GM20000 (cell line): ENCODE measurements at places on chromosomes 7 and 10.
A peak's percentile ranks its signal among the peaks of the same experiment; 100 is the strongest.

DNA sequence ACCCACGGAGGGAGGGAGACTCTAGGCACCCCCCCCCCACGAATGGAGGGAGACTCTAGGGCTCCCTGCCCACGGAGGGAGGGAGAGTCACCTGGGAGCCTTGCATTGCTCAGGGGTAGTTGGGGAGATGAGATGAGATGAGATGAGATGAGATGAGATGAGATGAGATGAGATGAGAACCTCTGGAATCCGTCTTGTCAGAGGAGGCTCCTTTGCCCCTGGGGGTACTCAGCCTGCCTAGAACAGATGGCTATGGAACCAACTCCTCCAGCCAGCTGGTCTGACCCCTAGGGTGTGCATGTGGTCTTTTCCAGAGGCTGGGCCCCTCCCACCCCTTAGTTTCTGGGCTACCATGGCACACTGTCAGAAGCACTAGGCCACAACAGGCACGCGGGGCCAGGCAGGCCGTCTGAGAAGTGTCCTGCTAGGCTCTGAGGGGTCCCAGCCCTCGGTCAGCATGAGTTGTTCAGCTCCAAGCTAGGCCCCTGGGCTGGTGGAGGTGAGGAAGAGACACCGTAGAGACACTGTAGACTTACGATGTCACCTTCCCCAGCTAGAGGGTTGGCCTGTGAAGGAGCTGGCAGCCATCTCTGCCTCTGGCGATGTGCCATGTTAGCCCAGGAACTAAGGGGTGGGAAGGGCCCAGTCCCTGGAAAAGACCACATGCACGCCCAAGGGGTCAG lies 8.8 kb downstream of the TSPAN15 start:
- DNase-seq: no peak

GRCh38 chr7:55325371-55325792 lies 39.8 kb upstream of the LANCL2 start:
- no peak for DNase-seq

- no peak for DNase-seq
These were observed 15.0 kb upstream of the ARMC3 start for GRCh38 chr10:22912763-22913384.

DNA sequence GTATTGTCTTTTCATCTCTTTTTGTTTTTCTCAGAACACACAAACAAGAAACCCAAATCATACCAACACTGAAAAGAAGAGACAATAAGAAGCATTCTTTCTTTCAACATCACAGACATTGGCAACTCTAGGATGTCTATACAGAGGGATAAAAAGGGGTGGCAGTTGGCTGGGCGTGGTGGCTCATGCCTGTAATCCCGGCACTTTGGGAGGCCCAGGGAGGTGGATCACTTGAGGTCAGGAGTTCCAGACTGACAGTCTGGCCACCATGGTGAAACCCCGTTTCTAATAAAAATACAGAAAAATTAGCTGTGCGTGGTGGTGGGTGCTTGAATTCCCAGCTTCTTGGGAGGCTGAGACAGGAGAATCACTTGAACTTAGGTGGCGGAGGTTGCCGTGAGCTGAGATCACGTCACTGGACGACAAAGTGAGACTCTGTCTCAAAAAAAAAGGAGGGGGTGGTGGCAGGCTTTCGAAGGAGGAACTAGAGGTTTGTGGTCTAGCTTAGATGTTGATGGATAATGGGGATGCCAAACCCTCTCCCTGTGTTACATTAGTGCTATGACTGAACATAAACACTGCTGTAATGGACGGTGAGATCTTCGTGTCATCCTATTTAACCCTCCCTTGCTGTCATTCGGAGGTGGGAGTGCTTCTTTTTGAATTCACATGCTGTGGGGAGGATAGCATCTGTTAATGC lies 9.4 kb downstream of the CNNM2 start:
- DNase-seq: no peak

DNA sequence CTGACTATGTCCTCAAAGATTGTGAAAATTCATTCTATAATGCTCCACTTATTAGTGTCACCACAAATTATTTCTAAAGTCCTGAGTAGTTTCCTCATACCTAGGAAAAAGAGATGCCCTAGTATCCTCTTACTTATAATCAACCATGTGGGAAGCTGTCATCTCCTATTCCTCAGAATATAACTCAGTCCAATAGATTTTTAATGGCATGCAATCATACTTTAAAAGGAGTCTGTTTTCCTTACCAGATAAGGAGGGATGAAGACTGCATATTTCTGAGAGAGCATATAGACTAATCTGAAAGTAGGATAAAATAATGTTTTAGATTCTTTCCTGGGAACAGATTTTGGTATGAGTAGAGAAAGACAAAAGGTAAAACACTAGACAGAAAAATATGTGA lies 727.7 kb upstream of the GRM3 start:
- no peak for DNase-seq

GRCh38 chr10:64283621-64284020 lies 762.4 kb downstream of the REEP3 start:
- DNase-seq: no peak

GRCh38 chr7:116512520-116513188 lies 12.2 kb upstream of the CAV1 start:
- DNase-seq: no peak

- no peak for DNase-seq
These were observed 15.9 kb downstream of the CPA5 start for GRCh38 chr7:130360518-130360917.

DNA sequence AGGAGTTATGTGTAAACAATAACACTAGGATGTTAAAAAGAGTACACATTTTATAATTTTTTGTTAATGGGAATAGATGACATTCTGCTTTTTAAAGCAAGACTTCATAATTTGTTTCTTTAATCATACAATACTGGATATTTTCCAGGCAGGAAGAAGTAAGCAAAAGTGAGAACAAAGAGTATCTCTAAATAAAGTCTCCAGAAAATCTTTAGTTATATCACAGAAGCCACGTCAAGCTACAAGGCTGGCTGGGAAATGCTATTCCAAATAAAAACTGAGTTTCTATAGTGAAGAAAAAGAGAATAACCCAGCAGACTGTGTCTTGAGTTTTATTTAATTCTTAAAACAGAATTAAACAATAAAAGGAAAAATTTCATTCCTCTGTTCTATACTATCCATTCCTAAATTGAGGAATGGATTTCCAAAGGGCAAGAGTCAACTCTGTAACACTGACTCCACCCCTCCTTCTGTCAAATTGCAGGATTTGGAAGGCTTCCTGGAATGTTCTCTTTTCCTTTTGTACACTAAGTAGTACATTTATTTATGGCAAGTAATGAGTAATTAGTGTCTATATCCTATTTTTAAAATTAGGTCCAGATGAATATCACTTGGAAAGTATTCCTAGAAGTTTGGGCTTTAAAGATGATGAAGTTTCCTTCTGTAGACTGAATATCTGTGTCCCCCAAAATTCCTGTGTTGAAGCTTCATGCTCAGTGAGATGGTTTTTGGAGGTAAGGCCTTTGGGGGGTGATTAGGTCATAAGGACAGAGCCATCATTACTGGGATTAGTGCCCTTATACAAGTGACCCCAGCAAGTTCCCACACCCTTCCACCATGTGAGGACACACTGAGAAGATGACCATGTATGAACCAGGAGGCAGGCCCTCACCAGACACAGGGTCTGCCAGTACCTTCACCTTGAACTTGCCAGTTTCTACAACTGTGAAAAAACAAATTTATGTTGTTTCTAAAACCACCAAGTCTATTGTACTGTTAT lies 290.9 kb downstream of the CRPPA start:
- DNase-seq: no peak

GRCh38 chr7:25206765-25207164 lies 21.5 kb downstream of the NPVF start:
- DNase-seq: no peak

- DNase-seq: peak; percentile 38
These were observed 20.9 kb downstream of the MORN4 start for GRCh38 chr10:97612386-97612785.

GRCh38 chr7:43906331-43907010 lies at the start of gene URGCP:
Gene URGCP, minus strand, starts transcription at chr7:43906596. Its CDS starts 21 bp downstream, at chr7:43906575.
- DNase-seq: peak; percentile 94

DNA sequence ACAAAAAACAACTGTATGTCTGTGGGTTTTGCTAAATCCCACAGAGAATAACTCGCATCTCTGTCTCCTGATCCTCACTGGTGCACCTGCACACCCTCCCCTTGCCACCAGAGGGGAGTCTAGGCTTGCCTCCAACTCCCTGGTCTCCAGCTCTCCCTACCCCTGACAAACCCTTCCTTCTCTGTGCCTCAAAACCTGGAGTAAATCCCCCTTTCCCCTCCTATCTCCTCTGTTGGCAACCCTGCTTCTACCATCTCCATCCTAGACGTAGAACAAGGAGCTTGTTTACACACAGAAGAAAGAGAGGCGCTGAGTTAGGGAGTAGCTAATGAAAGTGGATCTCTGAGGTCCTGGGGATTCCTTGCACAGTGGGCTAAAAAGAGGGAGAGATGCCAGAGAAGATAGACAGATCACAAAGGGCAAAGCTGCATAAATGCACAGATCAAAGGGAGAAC lies 6.0 kb downstream of the MBLAC1 start:
- peak; percentile 78 for DNase-seq

GRCh38 chr10:103281753-103282152 lies 4.8 kb downstream of the INA start:
- no peak for DNase-seq

GRCh38 chr7:114711241-114711640 lies 210.7 kb upstream of the MDFIC start:
- DNase-seq: no peak

GRCh38 chr10:11022213-11022612 lies 4.5 kb downstream of the CELF2 start:
- no peak for DNase-seq
